Uterine smooth muscle cell (primary cell): ENCODE measurements at places on chromosomes 6 and 20. TPM values are rescaled to one million over a fixed set of nuclear protein-coding genes. Genes with fewer than 3 reads are reported as not detected.

Gene CPNE5
- under 0.01 and 0.11 TPM in 2 replicates for total RNA-seq

Gene ADGRB3
- under 0.01 and 0.11 TPM in 2 replicates for total RNA-seq

Gene ARHGAP40
- total RNA-seq: under 0.01 TPM in 1 of 2 replicates, not detected in the other

Gene TM9SF4
- 25.5 and 35.4 TPM in 2 replicates for total RNA-seq

Gene MATN4
- 0.11 TPM in 1 of 2 replicates, not detected in the other for total RNA-seq

Gene KAT14
- total RNA-seq: 14.5 and 18.1 TPM in 2 replicates

Gene TMEM170B
- total RNA-seq: 1.7 and 4.4 TPM in 2 replicates

Gene ACTL10
- total RNA-seq: 2.1 and 2.7 TPM in 2 replicates

Gene DLL1
- 1.00 and 1.3 TPM in 2 replicates for total RNA-seq

Gene IMPG1
- 0.37 TPM in 1 of 2 replicates, not detected in the other for total RNA-seq

Gene TEAD3
- 12.5 and 14.2 TPM in 2 replicates for total RNA-seq

Gene SRSF12
- total RNA-seq: 0.11 and 0.12 TPM in 2 replicates

Gene C20orf202
- total RNA-seq: 0.12 TPM in 1 of 2 replicates, not detected in the other

Gene HFE
- total RNA-seq: 14.7 and 21.1 TPM in 2 replicates
